ENCODE measurements at places on chromosomes 7 and 10.

DNA sequence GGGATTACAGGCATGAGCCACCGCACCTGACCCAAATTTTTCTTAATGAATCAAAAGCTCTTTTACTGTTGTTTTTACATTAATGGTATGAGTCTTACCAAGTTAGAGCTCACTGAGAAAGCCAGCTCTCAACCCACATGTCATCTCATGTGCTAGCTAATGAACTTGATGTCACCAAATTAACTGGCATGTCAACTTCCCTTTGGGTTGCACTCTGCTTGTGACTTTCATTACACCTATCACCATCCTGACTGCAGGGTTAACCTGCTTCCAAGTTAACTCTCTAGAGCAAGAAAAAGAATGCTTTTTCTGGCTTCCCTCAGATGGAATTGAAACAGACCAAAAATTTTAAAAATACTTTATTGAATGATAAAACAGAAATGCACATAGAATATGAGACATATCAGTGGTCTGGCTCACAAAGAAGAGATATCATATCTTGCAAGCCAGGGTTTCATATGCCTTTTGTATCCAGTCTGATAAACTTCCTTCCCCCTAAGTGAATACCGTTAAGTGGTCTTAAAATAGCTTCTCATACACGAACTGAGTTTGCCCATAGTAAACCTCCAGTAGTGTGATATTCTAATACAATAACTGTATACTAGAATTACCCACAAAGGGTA, 42.9 kb upstream of the TRIM24 start:
- DNase-seq = no peak

- no peak for DNase-seq
These were observed 1.3 kb downstream of the C10orf90 start for GRCh38 chr10:126669168-126669567.

DNA sequence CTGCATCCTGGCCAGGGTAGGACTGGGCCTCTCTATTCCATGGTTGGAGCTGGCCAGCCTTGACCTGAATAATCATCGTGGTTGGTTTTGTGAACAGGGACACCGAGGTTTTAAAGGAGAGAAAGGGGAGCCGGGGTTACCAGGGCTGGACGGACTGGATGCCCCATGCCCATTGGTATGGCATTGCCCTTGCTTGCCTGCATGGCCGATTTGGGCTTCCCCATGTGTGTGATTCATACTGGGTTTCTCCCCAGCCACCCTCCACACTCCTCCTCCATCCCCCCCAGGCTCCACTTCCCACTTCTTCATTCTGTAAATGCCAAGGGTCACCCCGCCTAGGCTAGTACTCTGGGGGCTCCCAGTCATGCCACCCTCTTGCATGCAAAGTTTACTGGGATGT, 98.8 kb upstream of the MACROH2A2 start:
- DNase-seq = no peak

- DNase-seq = no peak
These were observed 253.7 kb downstream of the ARHGAP21 start for GRCh38 chr10:24469993-24470392.

DNA sequence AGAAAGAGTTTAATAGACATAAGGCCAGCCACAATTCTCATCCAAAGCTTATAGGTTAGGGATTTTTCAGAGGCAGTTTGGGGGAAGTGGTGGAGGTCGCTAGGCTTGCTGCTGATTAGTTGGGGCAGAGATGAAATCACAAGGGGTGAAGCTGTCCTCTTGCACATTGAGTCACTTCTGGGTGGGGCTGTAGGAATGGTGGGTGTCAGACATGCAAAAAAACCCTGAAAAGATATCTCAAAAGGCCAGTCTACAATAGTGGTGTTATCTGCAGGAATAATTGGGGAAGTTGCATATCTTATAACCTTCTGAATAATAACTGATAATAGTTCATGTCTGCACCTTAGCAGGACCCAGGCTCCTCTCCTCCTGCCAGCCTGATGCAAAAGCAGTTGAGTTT, 2.1 kb downstream of the FAM24B start:
- no peak for DNase-seq

DNA sequence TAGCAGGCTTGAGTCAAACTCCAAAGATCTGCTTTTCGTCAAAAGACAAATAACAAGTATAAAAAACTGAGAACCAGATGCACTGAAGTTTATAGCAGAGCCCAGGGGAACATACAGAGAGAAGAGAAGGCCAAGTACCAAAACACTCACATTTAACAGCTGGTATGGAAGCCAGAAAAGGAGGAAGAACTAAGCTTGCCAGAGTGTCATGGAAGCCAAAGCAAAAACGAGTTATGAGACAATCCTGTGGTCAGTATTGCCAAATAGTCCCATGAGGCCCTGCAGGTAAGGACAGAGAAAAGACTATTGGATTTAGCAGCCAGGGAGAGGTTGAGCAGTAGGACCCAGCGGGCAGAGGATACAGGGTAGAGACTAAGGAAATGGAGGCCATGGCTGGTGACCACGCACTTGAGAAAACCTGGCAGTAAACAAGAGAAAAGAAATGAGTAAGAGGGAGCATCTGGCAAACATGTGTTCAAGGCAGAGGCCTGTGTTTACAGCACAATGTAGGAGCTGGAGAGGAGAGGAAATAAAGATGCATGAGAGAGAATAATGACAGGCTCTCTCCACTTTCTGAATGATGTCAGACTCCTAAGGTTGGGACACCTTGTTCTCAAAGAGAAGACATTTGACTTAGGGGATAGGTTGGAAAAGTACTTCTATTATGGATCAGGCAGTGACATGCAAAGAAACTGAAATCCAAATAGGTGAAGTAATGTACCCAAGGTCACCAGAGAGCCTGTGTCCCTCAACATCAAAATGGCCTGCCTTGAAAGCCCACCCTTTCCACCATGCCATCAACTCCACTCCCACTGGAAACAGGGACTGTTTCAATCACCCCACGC, 9.1 kb downstream of the CREB3L2 start:
- DNase-seq = no peak

DNA sequence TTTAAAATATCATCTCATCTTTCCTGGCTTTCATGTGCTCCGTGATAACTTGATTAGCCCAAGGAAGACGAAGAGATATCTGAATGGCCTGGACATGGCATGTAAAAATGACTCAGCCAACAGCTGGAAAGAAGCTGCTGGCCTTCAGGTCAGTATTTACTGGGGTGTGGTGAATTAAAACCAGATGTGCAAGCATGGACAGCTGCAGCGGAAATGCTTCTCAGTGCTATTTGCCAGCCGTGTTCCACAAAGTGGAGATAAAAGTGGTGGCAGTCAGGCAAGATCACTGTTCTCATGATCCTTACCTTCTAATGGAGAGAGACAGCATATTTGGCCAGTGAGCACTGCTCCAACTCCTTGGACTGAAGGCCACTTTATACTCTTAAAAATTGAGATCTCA, 203.1 kb upstream of the VSTM2A start:
- no peak for DNase-seq

GRCh38 chr10:51896849-51897248, 197.5 kb upstream of the CSTF2T start:
- no peak for DNase-seq

DNA sequence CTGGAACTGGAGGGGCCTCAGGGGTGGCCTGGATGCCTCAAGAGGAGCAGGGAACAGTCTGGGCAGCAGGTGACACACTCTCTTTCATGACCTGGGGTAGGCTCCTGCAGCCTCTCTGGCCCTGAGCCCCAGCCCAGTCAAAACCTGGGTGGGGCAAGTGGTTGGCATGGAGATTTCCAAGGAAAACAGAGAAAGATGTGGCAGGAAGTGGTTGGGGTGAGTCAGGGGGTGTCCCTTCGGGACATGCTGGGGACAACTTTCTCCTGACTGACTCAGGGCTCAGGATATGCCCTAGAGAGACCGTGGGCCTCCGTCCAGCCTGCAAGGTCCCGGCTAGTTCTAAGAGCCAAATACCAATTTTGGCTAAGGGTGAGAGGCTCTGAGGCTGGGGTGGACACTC, 2.9 kb downstream of the AQP1 start:
- DNase-seq = no peak
